ENCODE measurements at places on chromosomes 2 and 18.

- no peak for DNase-seq
Measured at GRCh38 chr2:109397893-109398292, 215.9 kb downstream of the SEPTIN10 start.

DNA sequence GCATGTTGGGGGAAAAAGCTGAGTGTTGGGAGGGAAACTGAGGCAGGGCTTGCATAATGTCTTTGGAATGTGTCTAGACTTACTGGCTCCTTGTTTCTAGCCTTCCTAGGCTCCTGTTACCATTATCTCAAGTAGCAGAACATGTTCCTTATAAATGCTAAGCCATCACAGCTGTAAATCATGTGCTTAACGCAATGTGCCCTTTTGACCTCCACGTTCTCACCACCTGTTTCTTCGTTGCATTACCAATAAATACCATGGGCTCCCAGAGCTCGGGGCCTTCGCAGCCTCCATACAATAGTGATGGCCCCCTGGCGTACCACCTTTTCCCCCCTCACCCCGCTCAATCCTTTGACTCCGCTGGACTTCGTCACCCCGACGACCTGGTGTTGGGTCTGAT lies 54.0 kb upstream of the CWC22 start:
- no peak for DNase-seq

GRCh38 chr2:3302751-3303582 lies 74.7 kb downstream of the EIPR1 start:
- DNase-seq = no peak

DNA sequence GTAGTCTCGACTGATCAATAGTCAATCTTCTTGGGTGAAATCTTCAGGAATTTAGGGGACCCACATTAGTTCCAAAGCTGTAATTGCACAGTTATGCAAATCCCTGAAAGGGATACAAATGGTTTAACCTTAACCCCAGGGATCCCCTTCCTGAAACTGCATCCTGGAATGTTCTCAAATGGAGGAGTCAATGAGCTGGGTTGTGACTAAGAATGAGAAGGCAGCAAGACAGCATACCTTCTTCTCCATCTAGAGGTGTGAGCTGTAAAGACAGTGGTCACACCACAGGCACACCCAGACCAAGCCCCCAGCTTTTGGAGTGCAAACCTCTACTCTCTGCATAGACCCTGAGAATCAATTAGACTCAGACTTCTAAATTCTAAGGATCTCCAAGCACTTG lies 164.7 kb upstream of the MEIS1 start:
- no peak for DNase-seq

GRCh38 chr2:86679036-86679435 lies 41.1 kb upstream of the RMND5A start:
- DNase-seq = no peak

DNA sequence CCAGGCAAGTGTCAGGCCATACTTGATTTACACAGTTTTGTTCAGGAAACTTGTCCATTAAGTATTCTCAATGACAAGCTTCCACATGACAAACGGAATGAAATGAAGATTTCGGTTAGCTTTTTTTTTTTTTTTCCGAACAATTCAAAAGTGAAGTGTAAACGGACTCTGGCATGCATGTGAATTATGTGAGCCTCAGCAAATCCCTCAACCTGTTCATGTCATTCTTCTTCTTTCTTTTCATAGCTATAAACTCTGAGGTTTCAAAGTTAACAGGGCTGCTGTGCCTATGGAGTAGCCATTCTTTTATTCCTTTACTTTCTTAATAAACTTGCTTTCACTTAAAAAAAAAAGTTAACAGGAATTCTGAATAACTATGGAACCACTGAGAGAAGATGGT lies 110.3 kb downstream of the NOL10 start:
- DNase-seq = no peak

- DNase-seq = no peak
Measured at GRCh38 chr2:122753336-122753735, 997.9 kb downstream of the TSN start.

- DNase-seq = no peak
Measured at GRCh38 chr2:203407496-203407895, 79.3 kb downstream of the ABI2 start.

DNA sequence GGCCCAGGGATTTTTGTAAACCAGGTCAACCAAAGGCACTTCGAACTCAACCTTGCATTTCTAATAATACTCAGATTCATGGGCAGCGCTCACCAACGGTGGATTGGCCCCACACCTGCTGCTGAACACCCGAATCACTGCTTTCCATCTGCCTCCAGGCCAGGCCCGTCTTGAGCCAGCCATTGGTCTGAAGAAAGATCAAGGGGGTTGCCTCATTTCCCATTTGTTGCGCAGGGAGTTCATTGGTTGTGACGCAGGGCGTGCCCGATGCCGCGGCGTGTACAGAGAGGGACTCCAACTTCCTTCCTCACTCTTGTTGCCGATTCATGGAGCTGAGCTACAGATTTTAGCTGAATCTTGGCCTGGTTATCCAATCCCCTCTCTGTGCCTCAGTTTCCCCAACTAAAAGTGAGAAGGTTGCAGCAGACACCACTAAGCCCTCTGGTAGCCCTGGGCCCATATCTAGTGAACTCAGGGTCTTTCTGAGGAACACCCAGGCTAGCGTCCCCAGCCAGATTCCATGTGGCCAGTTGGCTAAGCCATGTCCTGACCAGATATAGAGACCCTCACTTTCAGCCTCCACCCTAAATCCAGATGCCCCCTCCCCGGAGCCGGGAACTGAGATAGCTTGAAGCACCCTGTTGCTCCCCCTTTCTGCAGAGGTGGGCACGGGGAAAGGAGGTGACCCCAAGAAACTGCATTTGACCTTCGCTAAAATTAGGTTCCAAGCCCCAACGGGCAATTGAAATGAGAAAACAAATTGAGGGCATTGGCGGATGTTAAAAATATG lies 60.9 kb upstream of the HPCAL1 start:
- no peak for DNase-seq

GRCh38 chr2:148602885-148603561 lies 41.5 kb upstream of the EPC2 start:
- no peak for DNase-seq

DNA sequence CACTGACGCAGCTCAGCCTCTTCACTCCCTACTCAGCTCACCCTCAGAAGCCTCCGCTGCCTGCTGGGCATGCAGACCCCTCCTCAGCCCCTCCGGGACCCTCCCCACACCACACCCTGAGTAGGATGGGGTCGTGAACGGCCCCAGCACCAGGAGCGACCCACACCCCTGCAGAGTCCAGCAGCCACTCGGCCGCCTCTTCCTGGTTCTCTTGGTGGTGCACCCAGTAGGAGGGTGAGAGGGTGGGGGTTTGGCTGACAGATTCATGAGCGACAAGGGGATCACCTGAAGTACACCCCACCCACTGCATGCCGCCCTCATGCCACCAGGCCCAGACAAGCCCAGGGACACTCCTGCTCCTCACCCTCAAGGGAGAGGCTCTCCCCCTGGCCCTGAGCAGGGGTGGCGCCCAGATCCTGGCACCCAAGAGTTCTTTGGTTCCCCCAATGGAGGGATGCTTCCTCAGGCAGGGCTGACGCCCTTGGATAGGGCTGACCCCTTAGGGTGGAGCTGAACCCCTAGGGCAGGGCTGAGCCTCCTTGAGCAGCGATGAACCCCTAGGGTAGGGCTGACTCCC lies 76.6 kb upstream of the GPC1 start:
- no peak for DNase-seq

DNA sequence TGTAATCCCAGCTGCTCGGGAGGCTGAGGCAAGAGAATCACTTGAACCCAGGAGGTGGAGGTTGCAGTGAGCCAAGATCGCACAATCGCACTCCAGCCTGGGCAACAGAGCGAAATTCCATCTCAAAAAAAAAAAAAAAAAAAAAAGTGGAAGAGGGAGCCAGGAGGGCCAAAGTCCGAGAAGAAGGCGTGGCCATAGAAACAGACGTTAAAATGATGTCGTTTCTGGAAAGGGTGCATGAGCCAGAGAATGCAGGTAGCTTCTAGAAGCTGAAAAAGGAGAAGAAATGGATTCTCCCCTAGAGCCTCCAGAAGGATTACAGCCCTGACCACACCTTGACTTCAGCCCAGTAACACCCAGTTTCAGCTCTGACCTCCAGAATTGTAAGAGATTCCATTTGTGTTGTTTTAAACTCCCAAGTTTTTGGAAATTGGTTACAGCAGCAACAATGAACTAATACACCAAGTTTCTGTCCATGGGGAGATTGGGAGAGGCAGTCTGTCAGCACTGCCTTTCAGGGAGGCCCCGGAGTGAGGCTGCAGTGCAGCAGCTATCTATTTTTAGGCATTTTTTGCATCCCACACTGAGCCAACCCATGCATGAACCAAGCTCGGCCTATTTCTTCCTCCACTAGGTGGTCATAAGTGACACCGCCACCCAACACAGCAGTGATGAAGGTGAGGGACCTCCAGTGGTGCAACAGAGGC lies 14.2 kb upstream of the TRAF3IP1 start:
- no peak for DNase-seq

DNA sequence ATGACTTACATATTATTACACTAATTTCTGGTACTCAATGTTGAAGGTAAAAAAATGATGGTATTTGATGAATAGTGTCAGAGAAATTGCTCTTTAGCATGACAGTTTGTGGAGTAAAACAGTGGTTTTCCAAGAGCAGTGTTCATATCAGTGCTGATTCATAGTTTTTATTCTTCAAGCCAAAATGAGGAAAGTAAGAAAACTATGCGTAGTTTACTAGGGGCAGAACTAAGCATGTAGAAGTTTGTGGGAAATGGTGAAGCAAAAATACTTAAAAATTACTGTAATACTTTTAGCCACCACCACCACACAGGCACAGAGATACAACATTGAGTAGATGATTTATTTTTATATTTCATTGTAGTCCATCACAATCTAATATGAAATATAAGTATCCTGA lies 137.3 kb downstream of the ZNF804A start:
- DNase-seq = no peak

GRCh38 chr2:219578811-219579613 lies 6.9 kb downstream of the INHA start:
- DNase-seq = no peak

DNA sequence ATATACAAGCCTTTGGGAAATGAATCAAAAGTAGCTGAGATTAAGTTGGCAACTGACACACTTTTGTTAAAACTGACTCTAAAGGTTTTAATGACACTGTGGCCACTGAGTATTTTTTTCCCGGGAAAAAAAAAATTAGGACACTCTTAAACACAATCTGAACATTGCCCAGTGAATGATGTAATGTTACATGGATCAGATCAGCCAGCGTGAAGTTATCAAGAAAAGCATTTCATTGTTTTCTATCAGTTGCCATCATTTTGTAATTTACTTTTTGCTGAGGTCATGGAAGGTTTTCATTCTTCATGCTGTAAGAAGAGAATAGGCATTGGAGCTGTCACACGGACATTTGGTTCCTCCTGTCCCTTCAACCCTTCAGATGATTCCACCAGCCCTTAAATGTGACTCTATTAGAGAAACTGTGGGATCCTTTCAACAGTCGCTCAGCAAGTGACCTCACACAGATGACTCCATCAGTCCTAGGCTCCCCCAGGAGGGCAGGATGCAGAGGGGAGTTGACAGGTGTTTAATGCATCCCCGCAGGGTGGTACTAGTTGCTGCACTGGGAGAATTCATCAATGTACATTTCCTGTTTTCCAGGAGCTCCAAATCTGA lies 164.2 kb downstream of the MGAT5 start:
- no peak for DNase-seq

- no peak for DNase-seq
Measured at GRCh38 chr2:232955856-232956255, 57.2 kb downstream of the NGEF start.

DNA sequence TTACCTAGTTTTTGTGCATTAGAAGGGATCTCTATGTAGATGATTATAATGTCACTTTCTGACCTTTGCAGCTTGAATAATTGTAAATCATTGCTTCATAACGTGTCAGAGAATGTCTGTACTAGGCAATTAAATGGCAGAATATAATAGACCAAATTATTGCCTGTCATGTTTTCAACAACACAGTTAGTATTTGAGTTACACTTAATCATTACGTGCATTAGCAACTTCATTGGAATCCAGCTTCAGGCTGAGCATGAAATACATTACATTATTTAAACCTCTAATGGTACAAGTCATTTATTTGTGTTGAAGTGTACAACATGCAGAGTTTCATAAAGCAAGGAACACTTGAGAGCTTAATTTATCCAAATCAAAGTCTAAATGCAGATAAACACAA lies 48.0 kb downstream of the ZNF407 start:
- no peak for DNase-seq

DNA sequence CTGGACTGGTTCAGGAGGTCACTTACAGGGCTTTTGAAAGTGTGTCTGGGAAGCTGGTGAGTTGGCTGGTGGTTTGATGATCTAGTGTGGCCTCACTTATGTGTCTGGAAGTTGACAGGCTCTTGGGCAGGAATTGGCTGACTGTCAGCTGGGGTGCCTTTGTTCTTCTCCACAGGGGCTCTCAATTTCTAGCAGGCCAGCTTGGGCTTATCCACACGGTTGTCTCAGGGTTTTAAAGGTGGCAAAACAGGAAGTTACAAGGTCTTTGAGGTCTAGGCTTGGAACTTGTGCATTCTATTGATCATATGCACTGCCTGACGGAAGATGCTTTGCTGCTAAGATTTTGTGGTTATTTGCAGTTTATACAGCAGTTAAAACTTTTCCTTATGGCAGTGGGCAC lies 52.0 kb upstream of the CELF4 start:
- DNase-seq = no peak

- DNase-seq = no peak
Measured at GRCh38 chr18:48657447-48658120, 118.8 kb downstream of the CTIF start.

DNA sequence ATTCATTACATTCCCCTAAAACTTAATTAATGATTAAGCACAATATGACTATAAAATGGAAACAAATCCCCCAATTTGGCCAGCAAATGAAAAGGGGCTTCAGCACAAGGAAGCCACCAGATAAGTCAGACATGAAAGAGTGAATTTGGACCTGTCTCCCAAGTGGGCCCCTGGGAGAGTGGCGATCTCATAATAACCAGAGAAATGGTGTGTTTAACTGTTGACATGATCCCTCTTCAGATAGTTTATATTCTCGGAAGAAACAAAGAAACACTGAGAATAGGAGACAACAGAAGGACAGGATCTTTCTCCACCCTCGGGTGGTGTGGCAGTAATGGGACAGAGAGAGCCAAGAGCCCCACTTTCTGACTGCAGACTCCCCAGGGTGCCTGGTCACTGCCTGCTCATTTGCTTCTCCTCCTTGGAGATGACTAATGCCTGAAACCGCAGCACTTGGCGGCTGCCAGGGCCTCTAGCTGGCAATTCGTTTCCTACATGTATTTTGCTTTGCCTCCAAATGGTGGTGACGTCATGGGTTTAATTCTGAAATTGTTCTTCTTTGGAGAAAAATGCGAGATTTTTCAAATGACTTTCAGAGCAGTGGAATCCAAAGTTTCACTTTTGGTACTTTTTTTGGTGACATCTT lies 46.4 kb upstream of the SPP2 start:
- peak; percentile 93 for DNase-seq

- DNase-seq = no peak
Measured at GRCh38 chr2:212402316-212402715, 136.3 kb downstream of the ERBB4 start.

GRCh38 chr2:100484390-100484789 lies 14.1 kb downstream of the NMS start:
- DNase-seq = no peak

GRCh38 chr18:75489493-75490190 lies 62.1 kb upstream of the SMIM21 start:
- DNase-seq = peak; percentile 84
